ENCODE measurements at places on chromosomes 6 and 20.

- no peak for DNase-seq
Measured at GRCh38 chr6:20856681-20857288, 322.5 kb downstream of the CDKAL1 start.

DNA sequence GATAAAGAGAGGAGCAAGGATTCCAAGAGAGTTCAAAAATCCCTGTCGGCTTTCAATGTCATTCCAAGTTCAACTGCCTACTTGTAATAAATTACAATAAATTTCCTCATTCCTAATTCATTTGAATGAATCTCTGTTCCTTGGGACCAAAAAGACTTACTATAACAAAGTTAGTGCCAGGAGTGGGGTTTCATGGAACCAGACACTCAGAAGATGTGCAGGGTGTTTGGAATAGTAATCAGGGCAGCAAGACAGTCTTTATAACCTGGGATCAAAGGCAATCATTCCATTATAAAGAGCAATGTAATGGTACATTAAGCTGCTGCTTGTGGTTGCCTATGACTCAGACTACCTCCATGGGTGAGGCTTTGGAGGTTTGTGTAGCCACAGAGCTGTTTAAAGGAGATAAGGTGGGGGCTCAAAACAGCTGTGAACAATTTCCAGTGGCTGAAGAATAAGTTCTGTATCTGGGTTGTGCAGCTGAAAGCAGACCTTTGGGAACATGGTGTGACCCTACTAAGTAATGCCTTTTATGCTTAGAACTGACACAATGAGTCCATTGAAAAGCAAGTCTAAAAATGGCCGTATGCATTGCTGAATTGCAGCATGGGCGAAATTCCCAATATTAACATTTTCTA lies 159.9 kb downstream of the LINC00237 start:
- no peak for DNase-seq

GRCh38 chr20:9081423-9081966 lies 12.6 kb downstream of the PLCB4 start:
- DNase-seq = no peak

DNA sequence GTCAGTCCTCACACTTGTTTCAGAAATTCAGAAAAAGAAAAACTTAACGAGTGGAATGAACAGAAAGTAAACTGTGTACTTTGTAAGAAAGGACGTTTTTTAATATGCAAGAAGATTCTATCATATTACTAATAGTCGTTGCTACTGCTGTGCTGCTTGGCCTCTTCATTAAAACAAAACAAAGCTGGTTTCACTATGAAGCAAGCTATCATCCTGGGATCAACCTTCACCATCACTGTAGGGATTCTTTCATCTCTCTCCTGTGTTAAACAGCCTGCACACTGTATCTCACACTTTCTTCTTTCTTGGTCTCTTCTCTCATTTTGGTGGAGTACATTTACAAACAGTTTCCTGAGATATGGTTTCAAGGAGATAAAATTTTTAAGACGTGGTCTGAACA lies 284.2 kb downstream of the BTBD9 start:
- DNase-seq = no peak

- DNase-seq = no peak
Measured at GRCh38 chr6:43481075-43481474, 3.7 kb downstream of the TJAP1 start.
